ENCODE measurements at places on chromosomes 13 and 19.

DNA sequence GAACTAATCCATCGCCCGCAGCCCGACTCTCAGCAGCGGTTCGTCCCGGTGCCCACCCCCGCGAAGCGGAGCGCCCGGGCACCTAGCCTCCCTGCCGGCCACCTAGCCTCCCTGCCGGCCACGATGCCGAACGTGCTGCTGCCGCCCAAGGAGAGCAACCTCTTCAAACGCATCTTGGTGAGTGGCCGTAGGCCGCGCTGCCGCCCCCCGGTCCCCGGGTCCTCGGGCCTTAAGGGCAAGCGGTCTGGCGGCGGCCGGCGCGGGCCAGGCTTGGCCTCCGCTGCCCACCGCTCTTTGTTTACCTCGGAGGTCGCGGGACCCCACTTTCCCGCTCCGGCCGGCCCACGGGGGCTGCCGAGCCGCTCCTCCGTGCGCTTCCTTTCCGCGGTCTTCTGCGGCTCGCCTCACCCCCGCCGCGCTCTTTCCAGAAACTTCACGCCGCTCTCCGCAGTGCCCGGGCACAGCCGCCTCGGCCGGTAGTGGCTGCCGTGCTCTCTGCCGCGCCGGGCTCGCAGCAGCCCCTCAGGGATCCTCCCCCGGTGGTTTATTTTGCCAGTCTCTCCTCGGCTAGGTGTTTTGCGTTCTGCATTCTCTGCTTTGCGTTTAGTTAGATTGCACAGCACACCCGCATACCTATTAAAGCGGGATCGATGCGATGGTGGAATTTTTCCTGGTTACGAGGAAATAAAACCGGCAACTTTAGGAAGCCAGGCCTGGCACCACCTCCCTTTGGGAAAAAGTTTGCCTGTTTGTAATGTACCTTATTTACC, 524 bp downstream of the NAA16 start:
- DNase-seq, result peak; percentile 33

DNA sequence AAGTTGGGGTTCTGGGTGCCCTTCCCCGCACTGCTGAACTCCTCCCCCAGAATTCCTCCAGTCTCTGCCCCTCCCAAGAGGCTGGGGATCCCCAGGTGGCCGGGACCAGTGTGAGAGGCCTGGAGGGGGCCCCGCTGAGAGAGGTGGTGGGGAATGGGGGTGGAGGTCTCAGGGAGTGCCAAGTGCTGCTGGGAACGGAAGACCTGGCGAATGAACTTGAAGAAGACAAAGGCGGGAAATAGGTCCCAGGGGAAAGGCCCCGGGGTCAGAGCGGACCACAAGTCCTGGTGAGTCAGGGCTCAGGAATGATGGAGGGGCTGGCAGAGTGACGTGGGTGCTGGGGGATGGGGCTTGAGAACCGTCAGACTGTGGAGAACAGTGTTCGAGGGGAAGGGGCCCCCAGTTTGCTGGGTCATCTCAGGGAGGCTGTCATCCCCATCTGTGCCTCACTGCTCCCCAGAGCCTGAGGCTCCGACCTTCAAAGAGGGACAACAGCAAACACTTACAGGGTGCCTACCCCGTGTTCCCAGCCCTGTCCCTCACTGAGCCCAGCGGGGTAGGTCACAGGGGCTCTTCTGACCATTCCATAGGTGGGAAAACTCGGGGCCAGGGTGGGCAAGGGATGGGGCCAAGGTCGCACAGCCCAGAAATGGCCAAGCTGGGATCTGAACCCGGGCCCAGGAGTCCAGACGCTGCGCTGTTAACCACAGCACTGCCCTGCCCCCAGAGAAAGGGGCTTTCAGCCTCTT, 16.0 kb upstream of the SEMA6B start:
- DNase-seq, result no peak

GRCh38 chr13:49472186-49472585, 23.6 kb upstream of the PHF11 start:
- no peak for DNase-seq

- no peak for DNase-seq
Measured at GRCh38 chr13:72570019-72570418, 157.4 kb downstream of the MZT1 start.

- no peak for DNase-seq
Measured at GRCh38 chr13:61575973-61576372, 160.3 kb upstream of the PCDH20 start.

DNA sequence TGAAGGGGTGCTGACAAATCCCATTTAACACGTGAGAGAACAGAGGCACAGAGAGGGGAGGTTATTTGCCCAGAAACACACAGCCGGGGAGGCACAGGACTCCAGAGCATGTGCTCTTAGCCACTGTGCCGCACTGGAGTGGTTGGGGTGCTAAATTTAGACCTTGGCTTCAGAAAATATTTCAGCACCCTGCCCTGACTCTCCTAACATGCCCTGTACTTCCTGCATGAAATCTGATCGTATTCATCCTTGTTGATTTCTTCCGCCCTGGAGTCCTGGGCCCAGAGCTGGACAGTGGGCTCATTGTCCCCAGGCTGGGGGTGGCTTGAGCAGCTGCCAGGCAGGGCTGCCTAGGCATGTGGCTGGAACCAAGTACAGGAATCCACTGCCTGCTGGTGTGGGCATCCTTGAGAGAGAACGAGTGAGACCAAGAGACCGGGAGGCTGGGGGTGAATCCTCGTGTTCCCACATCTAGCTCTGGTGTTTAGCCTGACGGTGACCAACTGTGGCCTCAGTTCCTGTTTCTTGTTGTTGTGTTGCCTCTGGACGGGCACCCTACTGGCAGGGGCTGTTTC, 5.3 kb downstream of the SLC27A1 start:
- DNase-seq, result peak; percentile 87

DNA sequence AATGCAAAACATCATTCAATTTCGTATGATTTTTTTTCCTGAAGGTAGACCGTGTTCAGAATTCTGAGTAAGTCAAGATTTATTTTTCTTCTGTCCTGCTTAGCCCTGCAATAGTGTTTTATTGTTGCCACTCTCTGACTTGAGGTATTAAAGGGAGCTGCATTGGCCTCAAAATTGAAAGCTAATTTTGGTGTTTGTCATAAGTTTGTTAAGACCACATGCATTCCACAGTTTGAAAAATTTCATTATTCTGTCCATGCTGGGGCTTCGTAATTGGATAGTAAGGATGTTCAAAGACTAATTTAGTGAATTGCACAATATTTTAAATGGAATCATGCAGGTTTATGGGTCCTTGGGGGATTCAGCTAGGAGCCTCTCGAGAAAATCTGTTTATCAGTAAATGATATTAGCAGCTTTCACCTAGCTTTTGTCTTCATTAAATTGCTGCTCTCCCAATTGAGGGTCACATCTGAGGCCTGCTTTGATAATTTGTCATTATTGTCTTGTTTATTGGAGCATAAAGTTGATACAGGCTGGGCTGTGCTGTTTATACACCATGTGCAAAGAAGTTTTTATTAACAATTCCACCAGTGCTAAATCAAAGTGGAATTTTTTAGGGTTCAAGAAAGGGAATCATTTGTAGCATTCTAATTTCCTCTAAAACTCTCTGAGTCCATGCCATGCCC, 339.8 kb upstream of the OBI1 start:
- DNase-seq, result no peak

DNA sequence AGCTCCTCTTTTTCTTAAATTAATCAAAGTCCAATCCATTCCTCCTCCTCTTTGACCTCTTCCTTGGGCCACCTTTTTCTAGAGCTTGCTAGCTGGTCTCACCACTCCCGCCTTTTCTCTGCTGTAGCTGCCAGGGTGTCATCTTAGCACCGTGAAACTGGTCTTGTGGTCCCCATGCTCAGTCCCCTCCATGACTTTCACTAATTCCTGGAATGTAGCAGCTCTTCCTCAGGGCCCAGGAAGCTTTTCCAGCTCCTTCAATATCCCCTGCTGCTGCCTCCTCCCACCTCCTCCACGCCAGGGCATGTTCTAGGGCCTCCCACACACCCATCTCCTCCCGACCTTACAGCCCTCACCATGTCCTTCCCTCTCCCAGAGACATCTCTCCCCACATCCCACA, 222.2 kb downstream of the MYO16 start:
- no peak for DNase-seq

GRCh38 chr13:89270736-89271135, 1599.6 kb downstream of the SLITRK5 start:
- DNase-seq, result no peak

DNA sequence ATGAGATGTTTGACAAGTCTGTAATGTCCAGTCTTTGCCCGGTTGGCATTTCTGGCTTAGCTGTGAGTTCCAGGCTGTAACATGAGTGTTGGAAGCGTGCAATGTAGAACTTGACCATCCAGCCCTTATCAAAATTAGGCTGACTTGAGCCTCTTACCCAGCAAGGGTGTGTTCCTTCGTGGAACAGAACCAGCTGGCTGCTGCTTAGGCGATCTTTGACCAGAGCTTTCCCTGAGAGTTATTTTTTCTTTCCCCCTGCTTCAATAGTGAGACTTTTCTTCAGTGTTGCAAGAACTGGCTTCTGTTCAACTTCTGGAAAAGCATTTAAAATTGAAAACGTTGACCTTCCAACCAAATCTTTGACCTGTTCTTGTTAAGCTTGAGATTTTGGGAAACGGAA, 6.5 kb downstream of the TNFSF13B start:
- no peak for DNase-seq

DNA sequence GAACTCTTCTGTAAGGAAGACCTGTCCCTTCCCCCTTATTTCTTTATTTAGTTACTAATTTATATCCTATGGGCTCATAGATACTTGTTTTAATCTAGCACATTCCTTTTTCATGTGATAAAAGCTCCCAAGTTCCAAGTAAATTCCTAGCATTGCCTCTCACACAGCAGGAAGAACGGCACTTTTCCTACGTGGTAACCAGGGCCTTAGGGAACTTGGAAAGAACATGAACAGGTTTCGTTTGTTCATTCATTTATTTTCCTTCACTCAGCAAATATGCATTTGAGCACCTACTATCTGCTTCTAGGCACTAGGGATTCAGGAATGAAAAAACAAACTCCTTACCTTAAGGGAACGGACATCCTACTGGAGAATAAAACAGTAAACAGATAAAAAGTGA, 125.1 kb downstream of the SIPA1L3 start:
- no peak for DNase-seq

DNA sequence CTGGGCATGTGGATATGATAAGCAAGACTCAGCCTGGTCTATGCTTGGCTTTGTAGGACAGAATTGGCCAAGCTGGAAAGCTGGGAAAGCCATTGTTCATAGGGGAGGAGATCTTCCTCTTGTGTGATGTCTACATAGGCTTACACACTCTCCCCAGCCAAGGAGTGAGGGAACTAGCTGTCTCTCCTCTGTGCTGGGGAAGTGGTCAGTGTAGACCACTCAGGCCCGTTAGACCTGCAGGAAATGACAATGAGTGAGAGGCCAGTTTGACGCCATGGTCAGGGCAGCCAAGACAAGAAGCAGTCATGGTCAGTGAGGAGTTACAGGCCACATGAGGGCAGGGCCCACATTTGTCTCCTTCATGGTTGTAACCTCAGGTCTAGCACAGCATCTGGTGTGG, 159.1 kb upstream of the KL start:
- DNase-seq, result no peak

- DNase-seq, result no peak
Measured at GRCh38 chr13:98917116-98917515, 60.7 kb downstream of the DOCK9 start.

GRCh38 chr19:18489627-18490184, 32.2 kb downstream of the ELL start:
- DNase-seq, result no peak

- DNase-seq, result no peak
Measured at GRCh38 chr13:99390601-99391000, 83.4 kb upstream of the GPR183 start.

GRCh38 chr13:50318887-50319286, 303.6 kb downstream of the KCNRG start:
- no peak for DNase-seq

GRCh38 chr19:47469363-47469700, 2.4 kb downstream of the SLC8A2 start:
- no peak for DNase-seq

DNA sequence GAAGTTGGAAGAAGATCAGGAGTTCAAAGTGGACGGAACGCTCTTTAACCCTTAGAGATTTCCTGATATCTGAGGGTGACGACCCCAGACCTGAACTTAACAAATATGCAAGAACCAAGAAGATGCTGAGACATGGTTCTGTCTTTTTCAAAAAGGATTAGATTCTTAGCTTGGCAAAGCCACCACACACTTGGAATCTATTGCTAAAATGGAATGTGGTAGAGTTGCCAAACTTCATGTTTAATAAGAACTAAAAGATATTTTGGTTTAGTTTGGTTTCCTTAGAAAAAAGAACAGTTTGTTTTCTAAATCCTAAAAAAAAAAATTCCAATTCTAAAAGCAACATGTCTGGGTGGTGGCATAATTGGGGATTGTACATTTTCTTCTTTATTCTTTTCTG, 29.5 kb downstream of the UNC13A start:
- DNase-seq, result no peak

DNA sequence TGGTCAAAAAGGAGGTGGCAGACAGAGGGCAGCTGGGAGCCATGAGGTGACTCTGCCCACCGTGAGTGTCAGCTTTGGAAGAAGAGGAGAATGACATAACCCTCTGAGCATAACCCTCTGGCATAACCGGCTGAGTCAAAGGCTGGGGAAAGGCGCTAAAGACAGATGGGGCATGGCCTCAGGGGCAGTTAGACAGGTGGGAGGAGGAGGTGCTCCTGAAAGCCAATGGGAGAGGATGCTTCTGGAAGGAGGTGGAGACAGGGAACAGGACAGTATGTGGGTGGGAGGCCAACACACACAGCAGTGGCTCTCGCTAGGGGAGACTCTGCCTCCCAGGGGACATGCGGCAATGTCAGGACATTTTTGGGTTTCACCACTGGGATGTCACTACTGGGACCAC, 17.1 kb downstream of the ELAVL1 start:
- no peak for DNase-seq

DNA sequence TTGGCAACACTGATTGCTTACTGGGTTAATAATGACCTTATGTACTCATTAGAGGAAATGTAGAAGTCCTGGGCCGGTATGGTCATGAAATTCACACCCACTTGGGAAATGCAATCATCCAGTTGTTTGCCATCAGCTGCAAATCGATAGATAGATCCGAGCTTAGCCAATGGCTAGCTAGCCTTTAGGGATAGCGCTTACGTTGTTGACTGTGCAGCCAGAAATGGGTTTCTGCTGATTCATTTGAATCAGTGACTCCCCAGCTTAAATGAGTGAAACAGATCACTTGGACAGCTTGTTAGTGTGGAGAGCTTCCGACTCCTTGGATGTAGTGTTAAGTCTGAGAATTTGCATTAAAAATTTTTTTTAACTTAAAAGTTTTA, 11.8 kb downstream of the IL17D start:
- DNase-seq, result no peak
